Right atrium auricular region (tissue), 2 donors: ENCODE measurements at places on chromosomes 13 and 19. TPM values are rescaled to one million over a fixed set of nuclear protein-coding genes. Genes with fewer than 3 reads are reported as not detected.
A peak's percentile ranks its signal among the peaks of the same experiment; 100 is the strongest.

GRCh38 chr19:334296-335071 is 10.1 kb downstream of the MIER2 start:
- H3K27ac ChIP-seq: no peak overlapping the region
- no peaks in the 10 kb centered on the region for H3K27me3 ChIP-seq
- DNase-seq: no peak
- no peaks in the 10 kb centered on the region for H3K4me1 ChIP-seq
- no peak overlapping the region for H3K4me3 ChIP-seq

DNA sequence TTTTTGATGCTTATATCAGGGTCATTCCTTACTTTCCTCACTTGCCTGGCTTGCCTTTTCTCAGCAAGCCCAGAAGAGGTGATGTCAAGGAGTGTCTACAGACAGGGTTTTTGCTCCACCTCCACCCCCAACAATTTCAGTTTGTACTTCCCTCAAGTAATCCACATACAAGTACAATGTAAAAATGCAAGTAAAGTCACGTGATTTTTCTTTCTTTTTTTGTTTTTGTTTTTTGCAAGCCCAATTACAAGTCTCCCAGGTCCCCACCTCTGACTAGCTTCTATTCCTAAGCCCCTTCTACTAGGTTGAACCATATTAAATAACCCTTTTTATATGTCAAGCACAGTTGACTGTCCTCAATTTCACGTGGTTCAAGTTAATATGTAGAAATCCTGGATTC is 579.6 kb downstream of the DIAPH3 start:
- H3K4me1 ChIP-seq: no peaks in the 10 kb centered on the region
- H3K4me3 ChIP-seq: no peak overlapping the region
- no peaks in the 10 kb centered on the region for H3K27me3 ChIP-seq
- no peak overlapping the region for H3K27ac ChIP-seq

DNA sequence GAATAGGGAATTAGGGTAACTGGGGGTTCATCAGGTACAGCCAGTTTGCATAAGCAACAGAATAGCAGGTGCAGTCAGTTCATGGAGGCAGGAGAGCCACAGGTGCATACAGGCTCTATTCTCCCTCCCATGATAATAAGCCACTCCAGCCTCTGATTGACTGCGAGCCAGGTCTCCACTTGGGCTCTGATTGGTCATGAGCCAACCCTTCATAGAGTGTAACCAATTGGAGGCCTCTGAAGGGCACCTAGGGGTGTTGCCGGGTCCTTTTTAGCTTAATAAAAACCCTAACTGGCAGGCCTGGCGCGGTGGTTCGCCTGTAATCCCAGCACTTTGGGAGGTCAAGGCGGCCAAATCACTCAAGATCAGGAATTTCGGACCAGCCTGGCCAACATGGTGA is 8.7 kb upstream of the CKM start:
- H3K27ac ChIP-seq: no peak overlapping the region
- no peaks in the 10 kb centered on the region for H3K36me3 ChIP-seq
- H3K4me1 ChIP-seq: peaks cover 3% of the 10 kb centered on the region
- H3K4me3 ChIP-seq: no peak overlapping the region
- no peak for DNase-seq

DNA sequence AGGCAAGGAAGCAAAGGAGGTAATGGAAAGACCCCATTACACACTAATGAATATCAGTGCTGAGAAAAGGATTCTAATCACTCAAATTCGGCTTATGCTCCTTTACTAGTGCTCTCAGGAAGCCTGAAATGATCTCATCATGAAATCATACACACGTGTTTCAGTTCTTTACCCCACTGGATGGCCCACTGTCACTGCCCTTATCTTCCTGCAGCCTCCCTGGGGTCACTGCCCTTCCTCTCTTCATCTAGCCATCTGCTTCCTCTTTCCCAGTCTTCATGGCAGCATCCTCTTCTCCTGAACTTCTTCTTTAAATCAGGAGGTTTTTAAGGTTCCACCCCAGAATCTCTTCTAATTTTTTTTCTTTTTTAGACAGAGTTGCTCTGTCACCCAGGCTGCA is 27.9 kb upstream of the EEF1AKMT1 start:
- H3K27ac ChIP-seq: no peak overlapping the region
- H3K4me1 ChIP-seq: no peaks in the 10 kb centered on the region
- peaks cover under 1% of the 10 kb centered on the region for H3K36me3 ChIP-seq
- no peaks in the 10 kb centered on the region for H3K27me3 ChIP-seq
- no peak for DNase-seq

DNA sequence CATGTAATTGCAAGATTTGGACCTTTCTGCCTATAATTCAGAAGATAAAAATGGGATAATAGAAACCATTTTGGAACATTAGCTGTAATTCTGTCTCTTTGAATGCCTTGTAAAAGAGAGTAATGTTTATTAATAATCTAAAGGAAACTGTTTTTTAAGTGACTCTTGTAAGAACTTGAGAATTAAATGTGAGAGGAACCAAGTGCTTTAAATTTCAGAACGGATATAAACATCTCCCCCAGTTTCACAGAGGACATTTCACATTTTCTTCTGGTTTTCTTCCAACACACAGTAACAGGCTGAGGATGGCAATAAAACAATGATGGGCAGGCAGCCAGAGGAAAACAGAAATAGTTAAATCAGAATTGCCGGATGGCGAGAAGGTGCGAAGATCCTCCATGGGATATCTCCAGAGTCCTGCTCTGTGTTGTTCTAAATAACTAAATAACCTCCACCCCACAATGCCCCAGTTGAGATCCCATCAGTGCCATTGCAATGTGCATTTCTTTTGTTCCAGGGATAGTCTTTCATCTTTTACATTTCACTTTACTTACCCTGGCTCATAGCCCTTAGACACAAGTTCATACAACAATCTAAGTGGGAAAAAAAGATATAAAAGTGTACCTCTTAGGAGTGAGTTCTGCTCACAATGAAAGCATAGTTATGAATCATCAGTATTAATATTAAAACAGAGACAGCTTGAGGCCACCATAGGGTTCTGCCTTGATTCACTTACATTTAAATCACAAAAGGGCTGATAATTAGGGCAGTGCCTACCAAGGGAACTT is 73.3 kb downstream of the TNFRSF19 start:
- peak overlapping the region; percentile 11 for H3K27ac ChIP-seq
- peaks cover 12% of the 10 kb centered on the region for H3K4me1 ChIP-seq
- H3K4me3 ChIP-seq: no peak overlapping the region
- no peaks in the 10 kb centered on the region for H3K36me3 ChIP-seq

DNA sequence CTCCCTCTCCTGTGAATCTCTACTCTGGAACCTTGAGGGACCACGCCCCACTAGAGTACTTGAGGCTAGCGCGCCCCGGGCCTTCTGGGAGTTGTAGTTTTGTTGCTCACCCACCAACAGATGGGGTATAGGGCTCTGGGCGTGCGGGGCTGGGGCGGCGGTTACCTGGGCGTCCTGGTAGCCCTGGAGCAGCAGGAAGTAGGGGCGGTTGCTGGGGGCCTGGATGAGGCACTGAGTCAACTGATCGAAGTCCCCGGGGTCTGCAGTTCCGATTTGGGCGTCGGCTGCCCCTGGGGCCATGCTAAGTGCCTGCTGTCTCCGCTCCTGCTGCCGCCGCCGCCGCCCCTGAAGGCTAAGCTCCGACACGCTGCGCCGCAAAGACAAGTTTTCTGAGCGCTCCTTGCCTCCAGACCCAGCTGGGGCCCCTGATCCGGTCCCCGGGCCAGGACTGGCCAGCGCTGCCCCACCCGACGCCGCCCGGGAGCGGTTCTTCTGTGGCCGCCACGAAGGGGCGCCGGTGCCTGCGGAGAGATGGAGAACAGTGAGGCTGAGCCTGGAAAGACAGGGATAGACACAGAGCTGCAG is 5.3 kb downstream of the RASIP1 start:
- no peaks in the 10 kb centered on the region for H3K36me3 ChIP-seq
- no peak for DNase-seq
- no peaks in the 10 kb centered on the region for H3K4me1 ChIP-seq
- H3K27ac ChIP-seq: no peak overlapping the region

DNA sequence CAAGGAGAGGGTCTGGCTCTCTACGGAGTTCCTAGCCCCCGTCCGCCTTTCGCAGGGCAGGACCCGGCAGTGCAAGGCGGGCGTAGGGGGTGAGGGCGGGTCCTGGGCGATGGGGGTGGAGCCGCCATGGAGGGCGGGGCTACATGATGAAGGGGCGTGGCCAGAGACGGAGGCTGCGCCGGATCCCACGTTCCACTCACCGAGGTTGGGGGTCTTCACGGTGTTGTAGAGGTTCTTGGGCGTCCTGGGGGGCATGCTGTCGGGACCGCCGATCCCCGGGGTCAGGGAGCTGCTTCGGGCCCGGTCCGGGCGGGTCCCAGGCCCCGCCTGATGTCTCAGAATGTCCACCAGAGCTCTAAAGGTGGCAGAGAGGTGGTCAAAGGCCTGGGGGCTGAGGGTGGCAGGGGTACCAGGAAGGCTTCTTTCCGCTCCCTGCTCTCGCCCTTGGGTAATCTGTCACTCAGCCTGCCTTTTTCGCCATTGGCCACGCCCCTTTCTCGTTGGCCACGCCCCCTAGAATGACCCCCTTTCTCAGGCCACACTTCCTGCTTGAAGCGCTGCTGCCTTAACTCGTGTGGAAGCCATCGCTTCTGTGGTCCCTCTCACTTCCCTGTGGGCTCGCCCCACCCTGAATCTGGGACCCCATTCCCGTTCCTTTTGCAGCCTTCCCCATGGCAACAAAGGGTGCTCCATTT is 2.5 kb downstream of the SHISA7 start:
- H3K27ac ChIP-seq: no peak overlapping the region
- no peaks in the 10 kb centered on the region for H3K36me3 ChIP-seq
- H3K4me1 ChIP-seq: peaks cover 19% of the 10 kb centered on the region
- H3K4me3 ChIP-seq: no peak overlapping the region
- DNase-seq: no peak

DNA sequence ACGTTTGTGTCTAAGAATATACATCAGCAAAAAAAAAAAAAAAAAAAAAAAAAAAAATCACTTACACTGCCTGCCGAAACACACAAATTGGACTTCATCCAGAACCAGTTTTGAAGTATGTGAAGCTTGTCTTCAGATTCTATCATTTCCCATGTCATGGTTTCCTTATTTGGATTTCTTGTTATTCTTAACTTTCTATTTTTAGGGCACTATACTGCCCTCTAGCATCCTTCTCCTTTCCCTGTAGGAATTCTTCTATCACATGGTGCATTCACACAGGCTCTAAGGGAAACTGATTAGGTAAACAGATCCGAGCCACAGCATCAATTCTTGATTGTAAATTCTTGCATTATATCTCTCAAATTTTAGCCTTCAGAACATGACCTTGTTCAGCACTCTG is 1507.5 kb downstream of the OLFM4 start:
- H3K4me3 ChIP-seq: no peak overlapping the region
- H3K27ac ChIP-seq: no peak overlapping the region
- H3K4me1 ChIP-seq: no peaks in the 10 kb centered on the region
- no peak for DNase-seq
- no peaks in the 10 kb centered on the region for H3K27me3 ChIP-seq
- no peaks in the 10 kb centered on the region for H3K36me3 ChIP-seq

GRCh38 chr13:98173431-98174152 is 3.5 kb downstream of the RNF113B start:
- H3K36me3 ChIP-seq: peaks cover 4% of the 10 kb centered on the region
- peak; percentile 65 for DNase-seq
- no peaks in the 10 kb centered on the region for H3K27me3 ChIP-seq
- peak overlapping the region; percentile 68 for H3K27ac ChIP-seq

GRCh38 chr13:113033054-113033850 is 64.2 kb downstream of the MCF2L start:
- H3K27ac ChIP-seq: no peak overlapping the region
- no peaks in the 10 kb centered on the region for H3K27me3 ChIP-seq
- H3K4me3 ChIP-seq: no peak overlapping the region

DNA sequence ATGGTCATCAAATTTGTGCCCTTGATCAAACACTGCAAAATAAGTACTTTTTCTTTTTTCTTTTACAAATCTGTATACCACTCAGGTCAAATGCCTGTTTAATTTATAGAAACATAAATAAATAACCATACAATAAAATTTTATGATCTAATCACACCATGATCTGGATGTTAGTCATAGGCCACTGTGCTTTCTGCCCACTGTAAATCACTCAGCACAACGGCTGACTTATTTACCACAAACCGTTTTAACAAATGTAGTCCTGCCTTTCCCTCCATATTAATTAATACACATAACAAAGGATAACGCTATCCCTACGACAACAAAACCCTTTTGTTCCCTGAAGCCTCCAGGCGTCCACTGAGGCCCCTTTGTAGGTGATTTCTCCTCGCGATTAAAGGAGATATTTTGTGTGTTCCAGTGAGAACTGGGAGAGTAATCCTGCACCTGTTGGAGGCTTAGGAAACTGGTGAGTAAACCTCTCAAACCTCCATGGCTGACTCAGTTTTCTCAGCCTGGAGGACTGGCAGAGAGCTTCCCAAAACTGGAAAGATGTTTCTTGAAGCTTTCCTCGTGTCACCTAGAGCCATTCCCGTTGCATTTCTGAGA is 477.1 kb upstream of the SGCG start:
- no peaks in the 10 kb centered on the region for H3K27me3 ChIP-seq
- H3K36me3 ChIP-seq: no peaks in the 10 kb centered on the region
- DNase-seq: no peak

GRCh38 chr13:110280985-110281688 is 25.8 kb downstream of the COL4A1 start:
- peak overlapping the region; percentile 33 for H3K27ac ChIP-seq
- peak; percentile 75 for DNase-seq
- no peaks in the 10 kb centered on the region for H3K36me3 ChIP-seq
- H3K4me3 ChIP-seq: no peak overlapping the region

- peaks cover 5% of the 10 kb centered on the region for H3K4me1 ChIP-seq
- H3K27me3 ChIP-seq: no peaks in the 10 kb centered on the region
- no peak overlapping the region for H3K27ac ChIP-seq
- DNase-seq: no peak
Observed at GRCh38 chr19:33512021-33512420, 9.6 kb downstream of the PEPD start.

- H3K4me1 ChIP-seq: no peaks in the 10 kb centered on the region
- no peaks in the 10 kb centered on the region for H3K36me3 ChIP-seq
- no peak overlapping the region for H3K4me3 ChIP-seq
- no peak overlapping the region for H3K27ac ChIP-seq
- no peaks in the 10 kb centered on the region for H3K27me3 ChIP-seq
Observed at GRCh38 chr19:8641908-8642547, 11.6 kb downstream of the NFILZ start.

DNA sequence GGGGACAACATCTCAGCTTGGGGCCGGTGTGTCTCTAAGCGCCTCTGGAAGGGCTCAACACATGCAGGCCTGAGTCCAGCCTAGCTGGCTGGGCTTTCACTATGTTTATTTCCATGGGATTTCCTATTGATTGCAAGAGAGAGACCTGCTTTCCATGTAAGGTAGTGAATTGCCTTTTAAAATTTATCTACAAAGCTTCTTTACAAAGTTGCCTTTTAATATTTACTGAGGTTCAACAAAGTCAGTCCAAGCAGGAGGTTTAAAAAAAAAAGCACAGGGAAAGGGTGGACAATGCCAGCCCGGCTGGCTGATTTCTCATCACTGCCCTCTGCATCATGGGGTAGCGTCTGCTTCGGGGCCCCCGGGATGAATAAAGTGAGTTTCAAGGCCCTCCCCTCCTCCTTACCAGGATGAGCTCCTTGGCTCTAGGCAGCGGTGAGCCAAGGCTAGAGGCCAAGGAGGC is 15.8 kb downstream of the TLE2 start:
- H3K27ac ChIP-seq: no peak overlapping the region
- H3K4me1 ChIP-seq: no peaks in the 10 kb centered on the region
- DNase-seq: no peak
- H3K4me3 ChIP-seq: no peak overlapping the region
- peaks cover 59% of the 10 kb centered on the region for H3K36me3 ChIP-seq
- no peaks in the 10 kb centered on the region for H3K27me3 ChIP-seq

GIPC3 gene
- total RNA-seq: 0.96 TPM

AZU1 gene
- not detected for total RNA-seq

DAND5 gene
- 10.7 TPM for total RNA-seq

NKPD1 gene
- total RNA-seq: 0.16 TPM

NXNL1 gene
- total RNA-seq: not detected
